ENCODE measurements at places on chromosomes 16 and 17.

DNA sequence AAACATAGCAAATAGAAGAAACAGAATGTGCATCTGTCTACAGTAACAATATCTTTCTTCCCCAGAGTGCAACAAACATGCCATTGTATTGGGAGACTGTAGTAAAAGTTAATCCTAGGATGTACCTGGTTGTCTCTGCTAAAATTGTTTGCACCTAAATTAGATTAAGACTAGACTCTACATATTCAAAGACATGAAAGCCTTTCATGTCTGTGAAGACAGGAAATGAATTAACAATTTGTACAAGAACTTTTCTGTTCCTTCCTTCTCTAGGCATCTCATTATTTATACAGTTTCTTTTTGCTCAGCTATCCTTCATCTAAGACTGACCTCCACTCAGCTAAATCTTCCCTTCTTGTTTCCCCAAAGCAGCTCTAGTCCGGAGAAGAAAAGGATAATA lies 220.6 kb downstream of the LGALS9B start:
- DNase-seq, result no peak

- DNase-seq, result peak; percentile 18
Measured at GRCh38 chr17:3335876-3336275, 37.7 kb upstream of the OR3A1 start.

- DNase-seq, result peak; percentile 77
Measured at GRCh38 chr16:69709456-69710084, 16.8 kb downstream of the NQO1 start.

GRCh38 chr17:3590768-3591167 lies 18.4 kb downstream of the TRPV1 start:
- DNase-seq, result no peak

GRCh38 chr17:67606471-67606870 lies 111.3 kb upstream of the NOL11 start:
- DNase-seq, result peak; percentile 76

GRCh38 chr16:67244387-67245185 lies 2.7 kb downstream of the FHOD1 start:
- DNase-seq, result no peak

GRCh38 chr17:19800571-19800970 lies 52.5 kb upstream of the ALDH3A1 start:
- DNase-seq, result no peak

- no peak for DNase-seq
Measured at GRCh38 chr16:64250866-64251265, 871.0 kb downstream of the CDH11 start.

DNA sequence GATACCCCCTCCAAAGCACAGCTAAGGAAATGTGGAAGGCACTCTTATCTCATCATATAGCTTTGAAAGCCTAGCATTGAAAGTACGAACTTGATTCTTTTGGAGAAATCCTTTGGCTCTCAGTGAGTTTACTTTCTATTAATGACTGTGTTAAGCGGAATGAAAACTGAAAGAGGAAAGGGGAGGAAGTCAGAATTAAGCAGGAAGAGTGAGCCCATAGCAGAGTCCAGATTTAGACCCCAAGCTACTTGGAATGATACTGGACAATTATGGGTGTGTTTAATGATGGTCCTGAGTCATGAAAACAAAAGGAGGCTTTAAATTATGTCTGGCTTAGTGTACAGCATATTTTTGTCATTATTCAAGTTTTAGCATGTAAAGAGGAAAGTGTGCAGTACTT lies 42.2 kb downstream of the TENT4B start:
- DNase-seq, result no peak

- DNase-seq, result no peak
Measured at GRCh38 chr16:24116989-24117388, 139.1 kb upstream of the CACNG3 start.
